ENCODE measurements at places on chromosomes 16 and 17. TPM values are rescaled to one million over a fixed set of nuclear protein-coding genes. Genes with fewer than 3 reads are reported as not detected.

The PLK1 gene
- total RNA-seq, result 2.7 TPM

The ADAM11 gene
- total RNA-seq, result 14.3 TPM

The SCARF1 gene
- total RNA-seq, result 2.5 TPM

The STH gene
- 2.5 TPM for total RNA-seq

The RGS9 gene
- 13.8 TPM for total RNA-seq
